ENCODE measurements at places on chromosomes 11 and 22.

DNA sequence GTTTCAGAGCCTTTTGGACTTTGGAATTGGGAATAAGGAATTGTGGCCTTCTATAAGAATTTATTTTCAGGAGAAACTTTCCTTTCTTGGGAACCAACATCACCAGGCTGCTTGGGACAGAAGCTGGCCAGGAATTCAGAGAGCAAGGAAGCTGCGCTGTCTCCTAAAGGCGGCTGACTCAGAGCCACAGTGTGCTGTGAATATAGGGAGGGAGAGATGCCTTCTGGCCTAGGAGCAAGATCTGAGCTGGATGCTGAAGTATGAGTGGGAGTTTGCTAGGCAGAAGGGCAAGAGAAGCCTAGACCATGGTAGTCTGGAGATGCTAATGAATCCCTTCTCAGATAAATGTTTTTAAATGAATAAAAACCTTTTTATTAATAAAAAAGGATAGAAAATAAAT lies 213.7 kb upstream of the TBCEL start:
- DNase-seq, result no peak

DNA sequence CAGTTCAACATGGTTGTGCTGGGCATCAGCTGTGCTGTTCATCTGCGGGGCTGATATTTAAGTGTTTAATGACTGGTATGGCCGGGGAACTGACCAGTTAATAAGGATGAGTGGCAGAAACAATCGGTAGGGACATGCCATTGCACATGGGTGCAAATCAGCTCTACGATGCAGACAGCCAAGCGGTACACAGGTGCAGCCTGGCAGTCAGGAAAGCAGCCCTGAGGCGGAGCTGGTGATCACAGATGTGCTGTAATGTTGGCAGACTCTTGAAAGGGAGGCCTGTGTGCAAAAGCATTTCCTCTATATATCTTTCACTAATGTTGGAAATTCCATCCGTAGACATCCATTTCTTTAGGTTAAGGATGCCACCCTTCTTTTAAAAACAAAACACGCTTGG lies 1.1 kb downstream of the MMP20 start:
- DNase-seq, result no peak

GRCh38 chr11:75722669-75723042 lies 5.0 kb downstream of the MOGAT2 start:
- no peak for DNase-seq

DNA sequence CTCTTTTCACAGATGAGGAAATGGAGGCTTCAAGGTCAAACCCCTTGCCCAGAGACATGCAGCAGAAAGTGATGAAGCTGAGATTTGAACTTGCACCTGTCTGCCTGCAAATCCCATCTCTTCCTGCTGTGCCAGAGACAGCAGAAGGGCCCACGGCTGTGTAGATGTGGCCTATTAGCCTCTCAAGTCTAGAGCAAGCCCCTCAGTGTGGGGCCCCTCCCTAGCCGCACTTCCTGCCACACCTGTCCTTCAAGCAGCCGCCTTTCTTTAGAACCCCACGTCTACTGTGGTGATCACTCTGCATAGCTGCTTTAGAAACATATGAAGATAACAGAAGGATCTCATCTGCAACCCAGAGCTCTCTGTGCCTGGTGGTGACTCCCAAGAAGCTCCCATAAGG lies 41.2 kb upstream of the JAM3 start:
- no peak for DNase-seq

All from muscle of back (tissue), 13 donors.